ENCODE measurements at places on chromosomes 12 and 14.

- DNase-seq: no peak
Observed at GRCh38 chr12:84644908-84645307, 267.7 kb downstream of the SLC6A15 start.

DNA sequence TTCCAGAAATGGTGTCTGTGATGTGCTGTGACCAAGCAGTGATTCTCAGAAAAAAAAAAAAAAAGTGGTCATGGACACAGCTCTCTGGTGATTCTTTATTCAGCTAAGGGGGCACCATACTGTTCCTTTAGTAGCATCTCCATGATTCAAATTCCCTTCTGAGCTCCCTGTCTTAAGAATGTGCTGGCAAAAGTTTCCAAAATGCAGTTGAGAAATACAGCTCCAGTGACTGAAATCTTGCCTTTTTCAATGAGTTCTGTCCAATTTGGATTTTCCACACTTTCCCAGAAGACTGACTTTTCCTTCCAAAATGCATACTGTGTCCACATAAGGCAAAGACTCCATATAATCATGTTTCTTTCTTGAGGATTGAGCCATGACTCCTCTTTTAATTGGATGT, 24.3 kb upstream of the CPM start:
- no peak for DNase-seq

DNA sequence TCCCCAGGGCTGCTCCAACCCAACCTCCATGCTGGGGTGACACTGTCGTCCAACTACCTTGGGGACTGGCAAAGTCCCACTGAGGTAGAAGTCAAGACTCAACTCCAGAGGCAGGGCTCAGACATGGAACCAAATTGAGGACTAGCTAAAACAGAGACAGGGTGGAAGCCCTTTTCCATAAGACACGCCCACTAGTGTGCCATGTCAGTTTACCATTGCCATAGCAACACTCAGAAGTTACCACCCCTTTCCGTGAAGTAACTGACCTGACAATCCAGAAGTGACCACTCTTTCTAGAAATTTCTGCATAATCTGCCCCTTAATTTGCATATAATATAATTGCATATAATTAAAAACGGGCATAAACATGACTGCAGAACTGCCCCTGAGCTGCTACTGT, 409.6 kb downstream of the MED13L start:
- no peak for DNase-seq

DNA sequence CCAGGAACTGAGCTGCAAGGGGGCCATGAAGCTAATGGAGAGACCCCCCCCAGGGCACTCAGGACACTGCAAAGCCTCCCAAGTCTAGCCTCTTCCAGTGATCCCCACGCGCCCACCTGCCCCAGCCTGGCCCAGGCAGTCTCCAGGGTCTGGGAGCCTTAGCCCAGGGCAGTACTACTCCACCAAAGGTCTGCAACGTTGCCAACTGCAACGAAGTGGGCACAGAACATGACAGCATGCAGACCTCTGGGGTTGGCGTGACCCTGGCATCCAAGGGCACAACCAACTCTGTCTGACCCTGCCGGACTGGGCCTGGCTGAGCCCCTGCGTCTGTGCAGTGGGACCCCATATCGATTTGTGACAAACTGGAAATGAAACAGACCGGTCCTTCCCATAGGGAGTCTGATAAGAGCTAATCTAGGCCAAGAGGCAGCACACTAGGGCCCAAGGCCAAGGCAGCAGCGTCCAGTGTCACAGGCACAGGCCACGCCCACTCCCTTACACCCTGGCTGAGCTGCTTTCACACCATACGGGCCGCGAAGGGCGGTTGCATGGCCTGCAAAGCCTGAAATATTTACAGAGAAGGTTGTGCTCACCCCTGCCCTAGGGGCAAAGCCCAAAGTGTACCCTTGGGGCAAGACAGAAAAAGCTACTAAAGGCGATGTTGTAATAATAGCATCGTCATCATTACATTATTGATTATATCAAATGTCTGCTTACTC, 76.7 kb downstream of the NCOR2 start:
- no peak for DNase-seq

DNA sequence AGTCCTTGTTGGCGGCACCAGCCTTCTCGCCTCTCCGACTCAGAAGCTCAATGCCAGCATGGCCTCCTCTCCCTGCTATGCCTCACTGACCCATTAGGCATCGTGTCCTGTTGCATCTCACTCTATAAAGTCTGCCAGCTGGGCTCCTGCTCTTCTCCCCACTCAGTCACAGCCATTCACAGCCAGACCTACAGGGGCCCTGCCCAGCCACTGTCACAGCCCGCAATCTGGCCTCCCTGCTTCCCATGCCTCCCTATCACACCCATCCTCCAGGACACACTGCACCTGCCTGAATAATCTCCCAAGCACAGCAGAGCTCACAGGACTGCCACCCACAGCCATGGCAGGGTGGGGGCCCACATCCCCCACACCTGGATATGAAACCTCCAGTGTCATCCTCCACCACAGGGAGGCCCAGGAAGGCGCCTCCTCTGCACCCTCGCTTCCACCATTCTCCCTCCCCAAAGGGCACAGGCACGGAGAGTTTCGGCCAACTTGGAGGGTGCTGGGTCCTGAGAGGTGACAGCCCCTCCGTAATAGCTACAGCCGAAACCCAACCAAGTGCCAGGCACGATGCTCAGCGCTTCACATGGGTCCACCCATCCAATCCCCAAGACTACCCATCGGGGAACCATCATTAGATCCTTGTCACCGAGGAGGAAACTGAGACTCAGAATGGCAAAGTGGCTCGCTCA, 370.3 kb downstream of the BCL11B start:
- no peak for DNase-seq

GRCh38 chr12:13371797-13372196, 175.3 kb downstream of the EMP1 start:
- DNase-seq: no peak

DNA sequence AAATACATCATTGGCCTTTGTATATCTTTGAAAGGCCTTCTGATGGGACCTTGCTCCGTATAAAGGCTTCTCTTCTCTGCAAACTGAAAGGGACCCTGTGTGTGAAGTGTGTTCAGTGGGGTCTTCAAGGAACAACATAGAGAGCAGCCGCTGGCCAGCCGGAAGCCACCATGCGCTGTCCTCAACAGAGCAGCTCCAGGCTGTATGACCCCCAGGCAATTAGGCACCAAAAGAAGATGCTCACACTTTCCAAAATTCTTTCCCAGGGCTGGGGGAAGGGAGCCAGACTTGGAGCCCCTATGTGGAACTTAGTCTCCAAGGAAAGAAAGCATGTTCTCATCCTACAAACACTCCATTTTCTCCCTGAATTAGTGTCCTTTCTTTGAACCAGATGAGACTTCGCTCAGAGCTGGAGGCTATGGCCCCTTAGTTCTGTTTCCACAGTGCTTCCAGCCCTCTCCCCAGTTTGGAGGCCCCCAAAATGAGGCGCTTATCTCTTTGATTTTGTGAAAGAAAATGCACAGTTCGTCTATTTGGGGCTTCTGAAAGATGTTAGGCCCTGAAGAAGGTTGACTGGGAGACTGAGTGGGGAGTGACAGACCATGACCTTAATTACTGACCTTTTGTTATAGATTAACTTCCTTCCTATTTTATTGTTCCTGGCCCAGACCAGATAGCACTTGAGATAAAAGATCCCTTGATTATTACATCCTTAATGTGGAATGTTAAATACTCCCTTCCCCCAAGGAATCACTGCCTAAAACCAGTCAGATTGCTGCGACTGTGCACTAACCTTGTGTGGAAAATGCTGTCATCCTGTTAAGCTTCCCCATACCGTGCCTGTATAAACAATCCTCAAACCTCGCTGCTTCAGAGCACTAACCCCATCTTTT, 128.3 kb upstream of the FGD4 start:
- DNase-seq: no peak

DNA sequence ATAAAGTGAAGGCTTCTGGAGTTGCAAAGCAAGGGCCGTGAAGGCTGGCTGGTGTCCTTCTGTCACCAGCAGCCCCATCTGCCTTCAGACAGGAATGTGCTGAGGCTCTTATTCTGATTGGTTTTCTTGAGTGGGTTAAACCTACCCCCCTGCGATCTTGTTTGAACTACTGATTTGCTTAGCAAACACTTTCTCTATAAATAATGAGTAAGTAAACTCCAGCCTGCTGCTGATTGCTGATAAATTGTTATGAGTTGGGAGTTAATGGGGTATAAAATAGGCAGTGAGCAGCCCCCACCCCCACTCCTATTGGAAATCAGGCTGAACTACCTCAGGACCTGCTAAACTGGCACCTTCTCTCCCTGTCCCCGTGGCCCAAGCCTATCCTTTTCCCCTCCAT, 146.1 kb upstream of the NOS1 start:
- no peak for DNase-seq

DNA sequence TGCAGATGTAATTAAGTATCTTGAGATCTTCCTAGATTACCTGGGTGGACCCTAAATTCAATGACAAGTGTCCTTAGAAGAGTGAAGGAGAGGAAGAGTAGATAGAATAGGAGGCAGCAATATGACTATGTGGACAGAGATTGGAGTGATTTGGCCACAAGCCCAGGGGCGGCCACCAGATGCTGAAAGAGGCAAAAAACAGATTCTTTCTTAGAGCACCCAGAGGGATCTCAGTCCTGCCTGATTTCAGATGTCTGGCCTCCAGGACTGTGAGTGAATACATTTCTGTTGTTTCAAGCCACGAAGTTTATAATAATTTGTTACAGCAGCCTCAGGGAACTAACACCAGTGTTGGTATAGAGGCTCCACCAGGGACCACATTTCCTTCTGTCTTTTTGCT, 67.3 kb downstream of the DACT1 start:
- no peak for DNase-seq

- no peak for DNase-seq
Observed at GRCh38 chr12:12439636-12440035, 82.8 kb downstream of the BORCS5 start.

GRCh38 chr12:27143256-27144069, 61.1 kb upstream of the C12orf71 start:
- DNase-seq: no peak

DNA sequence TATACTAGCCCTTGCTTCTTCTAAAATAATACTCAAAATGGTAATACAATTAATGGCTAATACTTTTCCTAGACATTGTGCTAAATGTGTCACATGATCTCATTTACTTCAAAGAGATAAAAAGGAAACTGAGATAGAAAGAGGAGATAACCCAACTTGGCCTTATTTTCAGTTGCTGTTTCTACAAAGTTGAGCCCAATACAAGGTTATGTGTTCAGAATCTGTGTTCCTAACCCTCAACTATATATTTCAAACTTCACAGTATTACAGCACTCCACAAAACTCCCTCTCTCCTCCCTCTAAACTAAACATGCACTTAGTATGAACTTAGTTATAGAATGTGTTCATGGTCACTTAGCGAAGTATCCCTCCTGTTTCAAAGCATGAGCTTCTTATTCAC, 277.9 kb downstream of the CCER1 start:
- no peak for DNase-seq

GRCh38 chr12:119666226-119666795, 1.6 kb upstream of the PRKAB1 start:
- DNase-seq: no peak

DNA sequence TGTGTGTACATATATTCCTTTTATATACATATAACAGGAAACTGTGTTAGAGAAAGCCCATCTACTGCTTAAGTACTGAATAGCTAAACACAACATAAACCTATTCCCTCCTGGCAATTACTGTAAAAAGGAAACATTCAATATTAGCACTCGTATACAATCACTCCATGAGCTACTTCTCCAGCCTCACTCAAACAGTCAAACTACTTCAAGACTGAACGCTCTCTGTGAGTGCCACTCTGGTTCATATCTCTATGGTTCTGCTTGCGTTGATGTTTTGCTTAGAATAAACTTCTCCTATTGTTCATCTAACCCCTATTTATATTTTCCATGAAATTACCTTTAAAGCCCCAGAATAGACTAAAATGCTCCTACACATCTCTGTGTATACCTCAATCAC, 243.7 kb downstream of the MED13L start:
- no peak for DNase-seq

DNA sequence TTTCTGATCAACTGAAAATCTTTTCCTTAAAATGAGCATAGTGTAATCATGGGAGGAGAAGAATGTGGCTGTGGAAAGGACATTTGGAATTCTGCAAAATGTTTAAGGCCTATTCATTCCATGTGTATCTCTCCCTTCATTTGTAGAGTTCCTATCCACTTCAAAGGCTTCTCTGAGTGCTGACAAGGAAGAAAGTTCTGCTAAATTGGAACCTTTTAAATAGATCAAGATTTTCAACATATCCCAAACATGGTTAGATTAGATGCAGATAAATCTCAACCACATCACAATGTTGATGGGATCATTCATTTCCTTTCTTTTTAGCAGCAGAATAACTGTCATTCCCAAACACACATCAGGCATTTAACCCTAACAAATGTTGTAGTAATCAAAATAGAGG, 28.4 kb upstream of the SIX1 start:
- DNase-seq: no peak

GRCh38 chr14:32382704-32383103, 53.6 kb downstream of the AKAP6 start:
- no peak for DNase-seq

DNA sequence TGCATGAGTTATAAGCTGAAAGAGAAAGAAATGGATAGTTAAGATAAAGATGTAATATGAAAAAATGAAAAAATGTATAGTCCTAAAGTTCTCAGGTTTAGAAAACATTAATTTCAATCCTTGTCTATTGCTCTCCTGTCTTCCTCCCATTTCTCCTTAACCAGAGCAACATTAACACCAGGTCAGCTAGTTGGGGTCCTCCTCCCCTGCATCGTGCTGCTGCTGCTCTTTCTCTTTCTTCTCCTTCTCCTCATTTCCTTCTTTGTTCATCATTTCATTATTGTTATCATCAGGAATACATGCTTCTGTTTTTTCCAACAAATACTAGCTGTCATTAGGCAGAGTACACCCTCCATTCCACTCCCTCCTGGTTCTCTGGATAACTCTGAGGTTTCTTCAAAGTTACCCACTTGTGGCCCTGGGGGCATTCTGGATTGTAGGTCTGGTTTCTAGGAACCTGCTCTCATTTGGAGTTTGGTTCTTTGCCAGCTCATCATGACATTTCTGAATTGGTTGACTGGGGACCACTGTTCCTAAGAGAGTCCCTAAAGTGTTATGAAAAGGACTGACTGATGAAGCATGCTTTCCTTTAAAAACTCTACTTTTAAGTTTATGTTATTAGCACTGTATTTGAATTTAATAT, 17.0 kb downstream of the ACSS3 start:
- DNase-seq: no peak

DNA sequence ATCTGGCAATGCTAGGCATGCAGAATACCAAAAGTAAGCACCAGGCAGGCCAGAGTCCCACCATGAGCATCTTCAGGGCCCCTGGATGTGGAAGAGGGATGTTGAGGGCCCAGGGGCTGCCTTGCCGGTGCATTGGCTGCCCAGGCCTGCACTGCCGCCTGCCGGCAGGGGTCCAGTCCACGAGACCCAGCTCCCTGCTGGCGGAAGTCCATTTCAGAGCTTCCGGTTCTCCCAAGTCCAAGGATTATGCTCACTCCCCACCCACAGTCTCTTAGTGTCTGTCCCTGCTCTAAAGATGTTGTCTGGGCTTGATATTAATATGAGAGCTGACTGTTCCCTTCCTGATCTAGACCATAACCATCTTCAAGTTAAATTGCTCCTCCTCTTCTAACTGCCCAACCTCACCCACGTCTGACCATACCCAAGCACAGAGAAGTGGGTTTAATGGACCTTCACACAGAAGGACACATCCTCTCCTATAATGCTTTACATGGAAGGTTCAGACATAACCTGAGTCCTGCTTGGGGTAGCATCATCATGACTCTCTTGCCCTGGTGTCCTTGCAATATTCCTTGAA, 117.4 kb downstream of the DAD1 start:
- no peak for DNase-seq
